ENCODE measurements at places on chromosomes 5 and 9.

GRCh38 chr9:87787735-87788134 lies 61.8 kb downstream of the CTSL start:
- no peak for DNase-seq

DNA sequence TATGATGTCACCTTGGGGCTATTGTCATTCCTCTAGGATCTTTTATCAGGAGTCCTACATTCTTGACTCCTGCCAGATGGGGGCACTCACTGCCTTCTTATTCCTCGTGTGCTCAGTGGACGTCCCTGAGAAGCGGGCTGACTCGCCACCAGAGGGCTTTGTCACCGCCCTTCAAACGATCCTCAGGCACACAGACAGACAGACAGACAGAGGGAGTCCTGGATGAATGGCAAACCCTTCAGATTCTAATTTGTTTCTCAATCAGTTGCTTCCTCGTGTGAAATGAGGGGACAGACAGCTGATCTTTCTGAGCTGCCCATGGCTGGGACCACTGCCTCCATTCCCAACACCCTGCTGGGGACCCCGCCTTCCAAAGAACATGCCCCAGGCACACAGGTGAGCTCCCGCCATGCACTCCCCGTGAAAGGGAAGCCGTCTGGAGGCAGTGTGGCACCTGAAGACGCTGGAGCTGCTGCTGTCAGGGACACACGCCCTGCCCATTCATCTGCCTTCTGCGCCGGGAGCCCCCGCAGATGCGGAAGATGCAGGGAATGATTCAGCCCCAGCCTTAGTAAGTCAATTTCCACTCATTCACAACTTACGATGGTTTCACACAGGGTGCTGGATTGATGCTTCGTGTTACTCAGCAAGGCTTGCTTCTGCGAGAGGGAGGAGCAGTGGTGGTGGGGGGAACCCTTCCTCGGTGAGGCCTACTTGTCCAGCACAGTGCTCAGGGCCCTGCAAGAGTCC lies 24.9 kb upstream of the SH3PXD2B start:
- DNase-seq = peak; percentile 22

DNA sequence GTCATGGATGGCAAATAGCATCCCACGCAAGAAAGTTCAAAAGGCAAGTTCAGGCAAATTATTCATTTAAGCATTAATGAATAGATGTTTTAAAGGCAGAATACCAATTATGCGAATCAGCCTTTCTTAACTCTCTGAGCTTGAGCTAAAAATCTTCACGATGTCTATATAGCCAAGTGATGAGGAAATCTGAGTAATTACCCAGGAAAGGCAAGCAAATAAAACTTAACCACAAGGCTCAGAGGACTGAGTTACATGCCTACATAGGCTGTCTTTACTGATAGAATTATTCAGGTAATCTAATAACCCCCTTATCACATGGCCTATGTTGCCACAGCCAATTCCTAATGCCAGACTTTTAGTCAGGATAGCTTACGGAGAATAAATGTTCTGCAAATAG lies 120.8 kb upstream of the MTAP start:
- no peak for DNase-seq

GRCh38 chr5:21573416-21574314 lies 1279.5 kb downstream of the CDH12 start:
- no peak for DNase-seq

GRCh38 chr5:168086104-168086610 lies 205.3 kb upstream of the WWC1 start:
- DNase-seq = no peak

GRCh38 chr5:103510851-103511553 lies 51.6 kb downstream of the NUDT12 start:
- no peak for DNase-seq

- DNase-seq = no peak
These were observed 73.3 kb upstream of the TXNDC8 start for GRCh38 chr9:110410961-110411360.

- DNase-seq = no peak
These were observed 678 bp downstream of the PLPP7 start for GRCh38 chr9:131290036-131290766.

DNA sequence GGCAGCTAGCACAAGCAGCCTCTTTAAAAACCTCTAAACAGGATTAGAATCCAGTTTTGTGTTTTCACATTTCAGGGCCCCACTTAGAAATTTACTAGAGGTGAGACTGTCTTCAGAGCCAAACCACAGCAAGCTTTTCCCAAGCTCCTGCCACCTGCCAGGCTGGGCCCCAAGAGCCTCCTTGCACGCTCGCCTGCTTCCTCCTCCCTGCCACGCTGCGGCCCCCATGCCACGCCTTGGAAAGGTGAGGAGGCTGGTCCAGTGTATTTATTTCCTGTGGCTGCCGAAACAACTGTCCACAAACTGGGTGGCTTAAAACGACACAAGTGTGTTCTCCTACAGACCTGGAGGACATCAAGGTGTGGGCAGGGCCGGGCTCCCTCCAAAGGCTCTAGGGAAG lies 43.4 kb downstream of the NKX2-5 start:
- DNase-seq = no peak

DNA sequence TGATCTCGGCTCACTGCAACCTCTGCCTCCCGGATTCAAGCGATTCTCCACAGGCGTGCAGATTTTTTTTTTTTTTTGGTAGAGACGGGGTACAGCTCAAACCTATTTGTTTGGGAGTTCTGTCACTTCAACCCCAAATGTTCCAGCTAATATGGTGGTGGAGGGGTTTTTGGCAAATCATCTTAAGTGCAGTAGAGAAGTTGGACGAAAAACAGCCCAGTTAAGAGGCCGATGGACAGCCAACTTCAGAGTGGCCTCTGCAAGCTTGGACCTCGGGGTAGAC lies 756 bp upstream of the PRR7 start:
- DNase-seq = no peak

GRCh38 chr5:132205385-132206125 lies 22.1 kb downstream of the P4HA2 start:
- no peak for DNase-seq

DNA sequence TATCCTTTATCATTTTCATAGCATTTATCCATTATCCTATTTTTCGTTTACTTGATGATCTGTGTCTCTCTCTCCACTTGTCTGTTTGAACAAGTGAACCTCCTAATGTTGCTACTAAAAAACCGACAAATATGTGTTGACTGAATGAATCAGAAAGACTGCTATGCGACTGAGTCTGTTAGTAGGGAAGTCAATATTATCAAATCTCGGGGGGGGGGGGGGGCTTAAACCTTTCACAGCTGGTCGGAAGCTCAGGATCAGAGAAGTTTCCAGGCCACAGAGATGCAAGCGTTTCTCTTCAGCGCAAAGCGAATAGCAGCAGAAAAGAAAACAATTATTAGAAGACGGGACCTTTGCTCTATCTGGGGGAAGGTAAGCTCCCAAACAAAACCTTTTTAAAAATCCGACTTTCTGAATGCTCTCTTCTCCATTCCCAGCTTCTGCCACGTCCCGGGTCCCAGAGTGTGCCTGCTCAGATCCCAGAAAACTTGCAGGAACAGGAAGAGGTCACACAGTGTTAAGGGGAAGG lies 412 bp downstream of the RIOK2 start:
- no peak for DNase-seq

- DNase-seq = no peak
These were observed 25.7 kb upstream of the LHX2 start for GRCh38 chr9:123985869-123986268.

DNA sequence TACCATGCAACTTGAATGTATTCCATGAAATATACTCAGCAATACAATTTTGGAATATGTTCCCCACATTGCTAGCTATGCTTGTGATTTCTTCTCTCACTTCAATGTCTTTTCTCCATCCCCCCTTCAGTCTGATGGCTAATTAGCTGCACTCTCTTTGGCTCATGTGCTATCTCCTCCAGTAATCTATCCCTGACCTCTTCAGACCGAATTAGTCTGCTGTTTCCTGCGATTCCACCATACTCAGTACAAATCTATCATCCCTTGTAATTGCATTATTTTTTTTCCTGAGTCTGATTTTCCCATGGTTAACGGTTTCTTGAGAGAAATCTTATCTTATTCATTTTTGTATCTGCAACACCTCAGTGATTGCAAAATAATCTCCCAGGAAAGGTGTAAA lies 360.7 kb upstream of the CDH10 start:
- DNase-seq = no peak

DNA sequence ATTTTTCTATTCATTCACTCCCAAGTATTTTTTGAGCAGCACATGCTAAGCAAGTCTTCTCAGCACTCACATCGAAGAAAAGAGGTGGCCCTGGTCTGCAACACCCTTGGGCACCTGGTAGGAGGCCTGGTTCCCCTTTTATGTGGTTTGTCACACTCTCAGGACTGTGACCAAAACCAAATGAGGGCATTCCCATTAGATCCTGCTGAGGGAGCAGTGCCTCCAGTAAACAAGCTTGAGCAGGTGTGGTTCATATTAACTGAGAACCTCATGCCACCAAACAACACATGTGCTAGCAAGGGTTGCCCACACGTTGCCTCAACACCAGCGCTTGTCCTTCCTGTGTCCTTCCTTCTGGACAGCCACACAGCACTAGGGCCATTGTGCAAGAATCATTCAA lies 26.9 kb upstream of the SYK start:
- no peak for DNase-seq

DNA sequence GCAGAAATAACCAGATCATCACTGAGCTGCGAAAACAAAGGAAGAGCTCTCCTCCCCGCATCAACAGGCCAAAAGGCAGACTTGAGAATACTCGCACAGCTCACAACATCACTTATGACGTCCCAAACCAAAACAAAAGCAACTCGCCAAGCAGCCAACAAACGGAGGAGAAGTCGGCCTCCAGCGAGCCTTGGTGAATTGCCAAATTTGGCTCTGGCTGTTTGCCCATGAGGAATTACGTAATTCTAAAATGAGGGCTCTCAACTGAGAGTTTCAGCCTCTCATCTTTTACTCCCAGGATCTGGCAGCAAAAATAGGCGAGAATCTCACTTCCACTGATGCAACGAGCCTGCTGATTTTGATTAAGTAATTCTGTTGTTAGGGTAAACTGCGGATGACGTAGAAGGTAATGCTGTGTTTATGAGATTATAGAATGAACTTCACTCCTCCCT lies 51.7 kb upstream of the SEMA6A start:
- DNase-seq = no peak

DNA sequence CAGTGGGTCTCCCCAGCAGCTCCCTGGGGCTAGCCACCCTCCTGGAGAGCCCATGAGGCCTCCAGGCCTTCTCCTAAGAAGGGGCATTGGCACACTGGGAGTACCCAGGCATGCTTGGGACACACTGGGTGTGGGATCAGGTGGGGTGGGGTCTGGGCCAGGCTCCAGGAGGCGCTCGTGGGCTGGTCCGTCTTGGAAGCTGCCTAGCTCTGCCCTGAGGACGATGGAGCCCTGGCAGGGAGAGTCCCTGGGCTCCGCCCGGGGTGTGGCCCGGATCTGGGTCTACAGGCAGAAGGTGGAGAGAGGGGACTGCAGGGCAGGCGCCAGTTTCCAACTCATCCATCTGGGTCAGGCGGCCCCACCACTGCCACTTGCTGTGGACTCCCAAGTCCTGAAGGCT lies 2.4 kb downstream of the PRRX2 start:
- DNase-seq = no peak

- DNase-seq = no peak
These were observed 275.9 kb downstream of the ACTL7B start for GRCh38 chr9:108579757-108580439.

- DNase-seq = no peak
These were observed 208.7 kb downstream of the ARRDC3 start for GRCh38 chr5:91174396-91174795.

DNA sequence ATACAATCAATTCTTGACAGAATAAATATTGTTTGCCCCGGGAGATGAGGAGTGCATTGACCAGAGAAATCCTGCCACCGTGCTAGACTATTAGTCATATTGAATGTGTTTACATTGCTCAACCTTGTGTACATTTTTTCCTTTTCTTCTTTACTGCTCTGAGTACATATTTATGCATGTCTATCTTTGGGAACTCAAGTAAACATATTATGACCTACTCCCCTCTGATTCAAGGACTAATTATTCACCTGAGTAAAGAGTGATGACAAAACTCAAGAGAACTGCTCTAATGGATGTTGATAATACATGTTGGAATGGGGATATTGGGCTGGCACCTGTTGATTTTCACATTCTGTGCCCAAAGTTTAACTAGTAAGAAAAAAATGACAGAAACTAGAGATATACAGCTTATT lies 3.9 kb upstream of the SPINK1 start:
- no peak for DNase-seq

- no peak for DNase-seq
These were observed 16.2 kb upstream of the TJP2 start for GRCh38 chr9:69157751-69158466.

GRCh38 chr9:118575341-118576070 lies 793.7 kb downstream of the BRINP1 start:
- DNase-seq = no peak

DNA sequence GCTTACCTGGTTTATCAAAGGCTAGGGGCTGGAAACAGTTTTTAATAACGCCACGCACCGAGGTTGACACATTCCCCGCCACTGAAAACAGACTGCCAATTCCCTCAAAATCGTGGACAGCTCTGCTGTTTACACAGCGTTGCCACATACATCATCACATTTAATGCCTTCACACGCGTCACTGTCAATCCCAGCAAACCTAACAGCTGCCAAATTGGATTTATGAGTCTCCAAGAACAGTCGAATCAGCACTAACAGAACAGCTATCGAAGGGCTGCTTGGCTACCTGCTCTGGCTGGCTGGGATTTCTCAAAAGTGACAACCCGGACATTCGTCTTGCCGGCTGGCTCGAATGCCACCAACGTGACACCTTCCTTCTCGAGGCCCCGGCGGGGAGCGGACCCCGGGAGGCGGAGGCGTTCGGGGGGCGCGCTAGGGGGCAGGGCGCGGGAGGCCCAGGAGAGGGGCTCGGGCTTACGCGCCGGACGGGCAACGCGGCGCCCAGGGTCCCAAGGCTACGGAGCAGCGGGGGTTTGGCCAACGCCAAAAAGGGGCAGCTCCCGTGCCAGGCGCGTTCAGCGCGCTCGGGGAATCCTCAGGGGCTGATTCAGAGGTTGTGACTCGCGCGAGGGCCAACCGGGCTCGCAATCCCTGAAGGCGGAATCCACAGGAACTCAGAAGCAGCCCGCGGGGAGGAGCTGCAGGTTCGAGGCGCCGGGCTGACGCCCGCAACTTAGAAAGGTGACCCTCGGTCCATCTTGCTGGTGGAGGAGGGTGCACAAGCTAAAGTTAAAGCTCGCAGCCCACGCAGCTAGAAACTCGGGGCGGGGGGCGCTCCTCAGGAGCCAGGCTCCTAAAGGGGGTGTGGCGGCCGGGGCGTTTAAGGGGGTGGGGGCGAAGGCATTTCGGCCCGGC lies 1.2 kb downstream of the CDC14B start:
- peak; percentile 14 for DNase-seq

DNA sequence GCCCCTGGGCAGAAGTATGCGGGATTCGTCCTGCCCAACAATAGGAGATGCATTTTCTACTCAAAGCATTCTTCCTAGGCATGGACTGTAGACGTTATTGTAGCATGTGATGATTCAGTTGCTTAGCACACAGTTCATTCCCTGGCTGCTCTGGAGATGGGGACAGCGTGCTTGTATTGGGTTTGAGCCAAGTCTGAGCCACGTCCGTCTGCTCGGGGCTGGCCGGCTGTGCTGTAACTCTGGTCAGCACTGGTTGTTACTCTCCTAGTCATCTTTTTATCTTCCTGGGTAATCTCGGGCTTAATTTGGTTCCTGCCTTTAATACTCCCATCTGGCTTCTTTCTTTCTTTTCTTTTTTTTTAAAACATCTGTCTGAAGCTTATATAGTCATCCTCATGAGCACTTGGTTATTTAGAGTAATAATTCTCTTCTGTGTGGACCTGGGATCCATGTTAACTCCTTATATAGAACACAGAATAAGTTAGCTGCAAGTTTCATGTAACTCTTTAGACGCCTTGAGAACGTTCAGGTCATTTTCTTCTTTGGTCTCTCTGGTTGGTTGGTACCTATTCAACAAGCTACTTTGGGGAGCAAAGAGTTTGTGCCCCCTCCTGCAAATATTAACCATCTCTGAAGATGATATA lies 118.8 kb upstream of the RPS23 start:
- no peak for DNase-seq

Measured in stimulated activated CD4-positive, alpha-beta T cell treated with anti-CD3 and anti-CD28 coated beads, Interleukin-1b, Interleukin-23, amount 100 ng/mL, for 4 hours (primary cell).